CD4-positive, alpha-beta T cell treated with Interleukin-10 for 1 hour (primary cell): ENCODE measurements at places on chromosomes 6 and 20.

GRCh38 chr20:11207749-11208502, 534.1 kb upstream of the JAG1 start:
- DNase-seq, result no peak

- DNase-seq, result no peak
Measured at GRCh38 chr20:36043892-36044515, 75.6 kb downstream of the CNBD2 start.

GRCh38 chr20:23628402-23629016, 9.2 kb downstream of the CST3 start:
- no peak for DNase-seq

GRCh38 chr20:39019805-39020325, 57.7 kb downstream of the DHX35 start:
- no peak for DNase-seq
